ENCODE measurements at places on chromosomes 12 and 14.
A peak's percentile ranks its signal among the peaks of the same experiment; 100 is the strongest.

DNA sequence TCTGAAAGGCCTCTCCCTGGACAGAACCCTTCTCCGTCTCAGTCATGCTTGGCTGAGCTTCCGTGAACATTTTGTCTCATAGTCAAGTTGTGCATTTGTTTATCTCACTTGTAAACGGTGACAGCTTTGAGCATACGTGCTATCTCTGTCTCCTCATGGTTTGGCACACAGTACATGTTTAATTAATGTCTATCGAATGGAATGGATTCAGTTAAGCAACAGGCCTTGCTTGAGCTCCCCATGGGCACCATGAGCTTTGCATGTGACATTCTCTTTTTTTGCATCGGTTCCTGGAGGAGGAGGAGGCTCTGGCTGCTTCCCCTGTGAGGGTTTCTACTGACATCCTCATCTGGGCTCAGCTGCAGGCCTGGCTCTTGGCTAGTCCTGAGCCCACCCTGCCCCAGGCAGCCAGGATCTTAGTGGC is 80.0 kb downstream of the PRIMA1 start:
- DNase-seq = no peak

DNA sequence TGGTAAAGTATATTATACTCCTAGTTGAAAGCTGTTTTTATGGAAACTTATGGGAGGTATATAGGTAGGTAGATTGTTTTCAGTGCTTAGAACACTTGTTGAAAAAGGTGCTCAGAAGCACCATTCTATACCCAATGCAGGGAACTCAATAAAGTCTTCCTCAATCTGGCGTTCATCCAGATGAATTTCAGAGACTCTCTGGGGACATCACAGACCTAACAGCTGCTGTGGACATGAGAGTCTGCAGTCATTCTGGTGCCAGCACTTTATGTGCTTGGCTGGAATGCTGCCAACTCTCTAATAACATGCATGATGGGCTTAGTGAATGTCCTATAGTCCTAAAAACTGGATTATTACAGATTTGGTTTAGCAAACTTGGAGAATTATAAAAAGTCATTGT is 115.9 kb downstream of the NTN4 start:
- no peak for DNase-seq

DNA sequence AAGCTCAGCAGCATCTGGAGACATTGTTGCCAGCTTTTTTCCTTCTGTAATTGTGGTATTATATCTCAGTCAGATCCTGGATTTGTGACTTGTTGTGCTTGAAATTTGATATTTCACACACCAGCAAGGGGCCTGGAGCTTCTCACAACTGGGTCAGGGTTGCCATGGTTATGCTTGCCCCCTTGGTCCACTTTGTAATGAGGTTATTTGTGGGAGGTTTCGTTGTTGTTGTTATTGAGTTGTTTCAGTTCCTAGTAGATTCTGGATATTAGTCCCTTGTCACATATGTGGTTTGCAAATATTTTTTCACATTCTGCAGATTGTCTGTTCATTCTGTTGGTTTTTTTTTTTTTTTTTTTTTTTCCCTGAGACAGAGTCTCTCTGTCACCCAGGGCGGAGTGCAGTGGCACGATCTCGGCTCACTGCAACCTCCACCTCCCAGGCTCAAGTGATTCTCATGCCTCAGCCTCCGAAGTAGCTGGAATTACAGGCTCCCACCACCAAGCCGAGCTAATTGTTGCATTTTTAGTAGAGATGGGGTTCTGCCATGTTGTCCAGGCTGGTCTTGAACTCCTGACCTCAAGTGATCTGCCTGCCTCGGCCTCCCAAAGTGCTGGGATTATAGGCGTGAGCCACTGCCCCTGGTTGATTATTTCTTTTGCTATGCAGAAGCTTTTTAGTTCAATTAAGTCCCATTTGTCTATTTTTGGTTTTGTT is 80.6 kb upstream of the ETV6 start:
- DNase-seq = no peak

DNA sequence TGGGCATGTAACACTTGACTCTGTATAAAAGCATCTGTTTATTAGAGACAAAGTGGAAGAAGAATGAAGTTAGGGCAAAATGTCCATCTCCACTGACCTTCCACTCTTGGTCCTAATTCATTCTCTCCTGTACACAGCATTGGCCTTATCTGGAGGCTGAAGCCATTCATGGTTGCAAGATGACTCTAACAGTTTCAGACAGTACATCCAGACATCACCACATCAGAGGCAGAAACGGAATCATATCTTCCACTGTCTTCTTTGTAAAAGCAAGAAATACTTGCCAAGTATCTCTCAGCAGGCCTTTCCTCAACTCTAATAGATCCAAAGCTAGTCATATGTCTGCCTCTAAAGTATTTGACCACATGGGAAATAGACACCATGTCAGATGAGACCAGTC is 41.1 kb downstream of the PTHLH start:
- no peak for DNase-seq

GRCh38 chr12:132078190-132078589 is 65.9 kb downstream of the DDX51 start:
- no peak for DNase-seq

GRCh38 chr14:93982230-93983007 is 6.0 kb upstream of the ASB2 start:
- DNase-seq = no peak

- DNase-seq = no peak
Observed at GRCh38 chr14:36227802-36228201, 51.3 kb upstream of the PTCSC3 start.

- DNase-seq = no peak
Observed at GRCh38 chr12:123916729-123917128, 55.9 kb downstream of the CCDC92 start.

DNA sequence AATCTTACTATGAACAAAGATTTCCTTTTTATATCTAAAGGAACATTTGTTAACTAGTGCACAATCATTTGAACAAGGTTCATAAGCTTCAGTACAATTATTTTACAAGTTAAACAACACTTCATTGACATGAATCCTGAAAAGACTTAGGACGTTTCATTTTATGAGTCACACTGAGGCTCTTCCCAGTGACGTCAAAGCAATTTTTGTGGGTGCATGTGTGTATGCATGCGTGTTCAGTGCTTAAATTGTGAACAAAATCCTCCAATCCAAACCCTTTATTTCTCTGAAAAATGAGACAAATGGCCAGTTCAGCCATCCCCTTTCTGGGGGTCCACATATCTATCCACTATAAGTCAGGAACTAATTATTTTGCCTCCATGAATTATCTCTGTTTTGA is 2.9 kb downstream of the LMNTD1 start:
- no peak for DNase-seq

- no peak for DNase-seq
Observed at GRCh38 chr14:74580275-74580672, 31.8 kb downstream of the LTBP2 start.

DNA sequence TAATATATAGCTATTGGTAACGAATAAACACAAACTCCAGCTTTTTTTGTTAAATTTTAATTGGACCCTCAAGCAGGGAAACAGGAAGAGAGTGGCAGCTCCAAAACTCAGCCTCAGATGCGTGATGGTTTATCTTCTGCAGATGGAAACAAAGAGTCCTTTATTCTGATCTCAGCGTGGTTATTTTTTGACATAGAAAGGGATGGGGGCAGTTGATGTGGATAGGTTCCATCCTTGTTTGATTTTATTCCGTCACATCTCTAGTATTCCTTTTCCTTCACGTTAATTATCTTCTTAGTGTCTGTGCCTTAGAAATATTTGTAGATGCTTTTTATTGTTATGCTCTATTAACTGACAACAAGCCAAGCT is 447.6 kb upstream of the SEL1L start:
- no peak for DNase-seq

GRCh38 chr14:74504874-74505720 is 11.5 kb downstream of the ISCA2 start:
- DNase-seq = no peak

DNA sequence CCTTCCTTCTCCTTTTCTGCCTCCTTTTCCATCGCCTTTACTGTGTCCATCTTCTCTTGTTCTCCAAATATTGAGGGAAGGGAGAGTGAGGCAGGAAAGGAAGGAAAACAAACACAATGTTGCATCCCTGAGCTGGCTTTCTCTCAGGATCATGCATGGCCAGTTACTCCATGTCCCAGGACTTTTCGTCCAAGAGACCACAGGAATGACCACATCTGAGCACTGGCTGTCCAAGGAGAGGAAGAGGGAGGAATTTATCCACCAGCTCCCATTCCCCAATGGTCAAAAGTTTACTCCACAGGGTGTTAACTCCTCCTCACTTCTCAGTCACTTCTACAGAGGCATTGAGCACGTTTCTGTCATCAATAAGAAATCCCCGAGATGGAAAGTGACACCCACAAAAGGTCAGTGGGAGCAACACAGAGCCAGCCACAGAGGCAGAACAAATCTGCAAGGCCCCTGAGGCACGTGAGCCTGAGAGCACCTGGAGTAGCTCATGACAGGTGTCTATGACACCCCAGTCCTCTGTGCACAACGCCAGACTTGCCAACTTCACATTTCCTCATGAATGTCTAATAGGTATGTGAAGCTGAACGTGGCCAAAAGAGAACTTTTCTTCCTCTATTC is 177.3 kb upstream of the NUDT4 start:
- no peak for DNase-seq

- DNase-seq = no peak
Observed at GRCh38 chr12:43320281-43320680, 231.7 kb downstream of the ADAMTS20 start.

DNA sequence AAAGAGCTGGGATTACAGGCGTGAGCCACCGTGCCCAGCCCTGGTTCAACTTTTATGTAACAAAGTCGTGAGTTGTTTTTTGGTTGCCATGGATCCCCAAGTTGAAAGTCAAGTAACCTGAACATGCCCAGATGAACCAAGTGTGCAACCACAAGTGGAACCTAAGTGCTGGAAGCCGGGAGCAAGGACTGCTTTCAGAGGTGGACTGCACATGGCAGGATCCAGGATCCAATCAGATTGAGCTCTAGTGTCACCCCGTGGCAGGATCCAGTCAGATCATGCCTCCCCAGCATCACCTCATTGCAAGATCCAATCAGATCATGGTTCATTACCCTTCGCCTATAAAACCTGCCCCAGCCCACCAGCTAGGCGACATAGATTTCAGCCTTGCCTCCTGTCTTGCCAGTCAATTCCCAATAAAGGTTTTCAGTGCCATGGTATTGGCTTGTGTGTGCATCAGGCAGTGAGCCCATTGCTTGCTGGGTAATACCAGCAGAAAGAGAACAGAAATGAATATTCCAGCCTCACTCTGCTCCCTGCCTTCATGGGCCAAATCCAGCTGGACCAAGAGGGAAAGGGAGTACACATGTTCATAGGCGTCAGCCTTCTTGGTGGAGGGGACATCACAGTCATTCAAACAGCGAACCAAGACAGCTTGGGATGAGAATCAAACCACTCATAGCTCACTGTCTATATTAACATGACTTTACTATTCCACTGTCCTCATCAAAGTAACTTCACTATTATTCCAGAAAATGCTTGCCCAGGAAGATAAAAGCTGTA is 43.6 kb upstream of the VASH1 start:
- no peak for DNase-seq

DNA sequence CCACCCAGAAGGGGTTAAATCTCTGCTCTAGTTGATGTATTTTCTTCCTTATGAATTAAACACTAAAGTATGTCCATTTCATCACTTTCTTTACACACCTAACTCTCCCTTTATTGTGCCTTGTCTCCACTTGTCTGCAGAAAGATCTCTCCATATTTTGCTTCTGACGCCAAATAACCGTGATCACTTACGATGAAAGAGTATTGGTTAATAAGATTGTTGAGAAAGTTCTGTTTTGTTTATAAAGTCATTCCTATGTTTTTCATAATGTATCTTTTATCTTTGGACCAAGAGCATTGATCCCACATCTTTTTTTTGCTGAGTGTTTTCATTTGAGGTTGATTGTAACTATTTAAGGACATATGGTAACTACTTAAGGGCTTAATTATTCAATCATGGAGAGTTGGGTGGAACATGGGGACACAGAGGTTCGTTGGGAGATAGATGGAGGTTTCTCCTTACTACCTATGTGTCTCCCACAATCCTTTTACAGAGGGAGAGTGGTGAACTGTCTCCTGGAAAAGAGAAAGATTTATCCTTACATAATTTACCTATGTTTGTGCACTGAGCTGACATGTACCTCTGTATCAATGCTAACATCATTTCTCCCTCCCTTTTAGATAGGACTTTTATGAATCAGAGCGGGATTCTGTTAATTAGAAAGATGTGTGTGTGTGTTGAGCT is 120.7 kb upstream of the SLC38A2 start:
- no peak for DNase-seq

DNA sequence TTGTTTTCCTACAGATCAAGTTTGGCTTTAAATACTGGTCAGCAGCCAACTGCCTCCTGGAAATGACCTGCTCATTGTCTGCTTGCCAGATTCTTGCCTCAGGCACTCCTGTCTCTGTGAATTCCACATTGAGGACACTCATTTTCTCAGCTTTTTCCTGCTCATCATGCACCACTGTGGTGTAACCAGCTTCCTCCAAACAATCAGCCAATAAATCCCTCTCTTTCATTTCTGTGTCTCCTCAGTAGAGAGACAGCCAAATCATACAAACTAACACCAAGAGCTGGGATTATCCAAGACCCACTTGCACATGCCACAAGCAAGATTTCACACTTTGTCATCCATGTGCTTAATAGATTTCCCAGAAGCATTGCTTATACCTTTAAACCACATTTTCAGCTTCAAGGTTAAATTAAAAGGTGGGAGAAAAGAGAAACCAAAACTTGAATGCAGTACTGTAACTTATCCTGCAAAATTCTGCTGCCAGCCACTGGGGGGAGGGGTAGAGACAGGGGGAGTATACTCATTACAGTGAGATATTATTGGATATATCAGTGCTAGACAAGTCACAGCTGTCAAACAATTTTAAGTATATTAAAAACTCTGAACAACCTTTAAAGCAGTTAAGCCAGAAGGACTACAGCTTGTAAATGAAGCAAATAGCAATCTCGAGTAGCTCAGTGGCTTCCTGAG is 105.0 kb downstream of the PPP2R5E start:
- DNase-seq = no peak

GRCh38 chr12:116532428-116532827 is 26.8 kb upstream of the MAP1LC3B2 start:
- no peak for DNase-seq

GRCh38 chr12:108635201-108635996 is 1.7 kb upstream of the SELPLG start:
- peak; percentile 56 for DNase-seq

DNA sequence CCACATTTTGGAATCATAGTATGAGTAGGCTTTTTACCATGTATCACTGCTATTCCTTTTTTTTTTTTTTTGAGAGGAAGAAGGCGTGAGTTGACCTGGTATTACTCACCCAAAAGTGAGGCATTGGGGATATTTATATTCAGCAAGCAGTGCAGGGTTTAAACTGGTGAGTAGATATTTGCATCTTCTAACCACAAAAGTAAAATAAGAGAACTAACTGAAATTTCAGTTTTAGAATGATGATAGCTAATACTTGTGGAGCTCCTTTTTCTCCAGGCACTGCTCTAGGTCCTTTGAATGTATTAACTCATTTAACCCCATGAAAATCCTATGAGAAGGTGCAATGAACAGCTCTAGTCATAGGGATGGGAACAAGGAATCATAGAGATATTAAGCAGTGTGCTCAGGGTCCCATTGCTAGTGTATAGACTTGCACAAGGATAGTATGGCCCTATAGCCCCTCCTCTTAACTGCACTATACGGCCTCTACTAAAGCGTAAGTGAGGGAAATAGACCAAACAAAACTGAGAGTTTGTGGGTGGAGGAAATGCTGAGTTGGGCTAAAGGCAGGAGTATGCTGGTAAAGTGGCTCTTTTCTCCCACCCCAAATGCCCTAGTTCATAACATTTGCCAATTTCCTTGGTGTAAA is 104.3 kb upstream of the MAX start:
- no peak for DNase-seq

- no peak for DNase-seq
Observed at GRCh38 chr14:21529515-21529914, 3.4 kb upstream of the SALL2 start.

Measured in GM12891 (cell line).